Activated T-cell treated with anti-CD3 and anti-CD28 coated beads for 1 hour (primary cell): ENCODE measurements at places on chromosomes 6 and 20.

DNA sequence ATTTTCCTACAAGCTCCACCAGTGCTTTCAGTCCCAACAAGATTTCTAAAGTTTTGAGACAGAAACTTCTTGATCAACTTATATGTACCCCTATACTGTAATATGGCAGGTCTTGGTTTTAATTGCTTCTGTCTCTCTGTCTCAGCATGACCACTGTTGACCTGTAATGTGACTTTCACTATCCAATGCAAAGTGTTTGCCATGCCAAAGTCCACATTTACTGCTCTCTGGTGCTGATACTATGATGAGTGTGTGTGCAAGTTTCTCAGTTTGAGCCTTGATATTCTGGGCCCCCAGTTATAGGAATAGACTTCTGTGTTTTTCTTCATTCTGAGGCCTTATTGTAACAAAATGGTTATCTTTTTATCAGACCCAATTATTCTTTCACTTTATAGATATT lies 45.8 kb downstream of the OR2J2 start:
- no peak for DNase-seq

DNA sequence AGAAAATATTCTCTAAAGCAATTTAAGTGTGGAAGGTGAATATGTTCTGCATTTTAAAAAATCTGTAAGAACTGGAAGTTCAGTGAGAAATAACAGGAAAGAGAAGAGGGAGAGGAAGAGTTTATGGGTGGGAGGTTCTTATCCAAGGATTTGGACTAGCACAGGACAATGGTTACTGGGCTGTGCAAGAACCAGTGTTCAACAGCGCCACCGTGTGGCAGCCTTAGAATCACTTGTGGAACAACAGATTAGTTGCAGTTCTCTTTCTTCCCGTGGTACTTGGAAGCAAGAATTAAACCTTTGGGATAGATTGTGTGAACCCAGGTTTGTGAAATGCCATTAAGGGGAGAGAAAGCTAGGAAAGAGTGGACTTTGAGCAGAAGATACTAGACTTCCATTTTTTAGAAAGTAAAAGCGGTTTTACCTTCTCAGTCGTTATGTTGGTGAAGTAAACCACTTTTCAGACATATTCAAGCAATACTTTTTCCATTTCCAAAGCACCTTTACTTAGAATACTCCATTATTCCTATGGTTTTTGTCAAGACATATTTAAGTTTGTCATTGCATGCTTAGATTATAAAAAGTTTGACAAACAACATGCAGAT lies 436.7 kb downstream of the RNF144B start:
- DNase-seq = no peak

- DNase-seq = no peak
Observed at GRCh38 chr20:23125625-23126191, 39.6 kb upstream of the CD93 start.

DNA sequence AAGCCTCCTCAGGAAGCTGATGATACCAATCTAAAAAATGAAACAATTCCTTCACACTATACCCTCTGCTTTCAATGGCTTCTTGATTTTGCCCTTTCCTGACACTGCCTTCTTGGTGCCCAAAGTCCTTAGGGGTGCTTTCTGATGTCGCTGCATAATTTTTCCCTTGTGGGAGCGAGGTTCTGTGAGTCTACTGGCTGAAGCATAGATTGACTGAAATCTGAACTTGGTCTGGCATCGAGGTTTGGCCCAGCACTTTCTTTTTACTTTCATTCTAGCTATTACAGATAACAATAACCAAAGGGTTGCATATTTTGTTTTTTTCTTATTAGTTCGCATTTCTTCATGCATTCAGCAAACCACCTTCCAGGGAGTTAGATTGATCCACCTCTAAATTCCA lies 65.8 kb downstream of the E2F3 start:
- no peak for DNase-seq

DNA sequence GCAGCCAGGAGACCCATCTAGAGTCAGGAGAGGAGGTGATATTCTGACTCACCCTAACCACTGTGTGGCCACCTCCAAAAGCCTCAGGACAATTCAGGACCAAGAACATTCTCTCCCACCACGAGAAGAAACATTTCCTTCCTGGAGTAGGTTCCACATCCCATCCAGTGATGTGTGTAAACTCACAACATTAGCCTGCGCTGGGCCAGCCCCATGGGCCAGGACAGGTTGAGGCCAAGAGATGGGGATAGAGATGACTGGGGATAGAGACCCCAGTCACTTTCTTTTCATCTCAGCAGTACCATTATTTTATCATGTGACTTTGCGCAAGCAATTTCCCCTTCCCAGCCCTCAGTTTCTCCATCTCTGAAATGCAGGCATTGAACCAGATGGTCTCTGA lies 126.6 kb upstream of the PTPRT start:
- no peak for DNase-seq

- DNase-seq = no peak
Observed at GRCh38 chr6:90144928-90145555, 151.6 kb downstream of the BACH2 start.

DNA sequence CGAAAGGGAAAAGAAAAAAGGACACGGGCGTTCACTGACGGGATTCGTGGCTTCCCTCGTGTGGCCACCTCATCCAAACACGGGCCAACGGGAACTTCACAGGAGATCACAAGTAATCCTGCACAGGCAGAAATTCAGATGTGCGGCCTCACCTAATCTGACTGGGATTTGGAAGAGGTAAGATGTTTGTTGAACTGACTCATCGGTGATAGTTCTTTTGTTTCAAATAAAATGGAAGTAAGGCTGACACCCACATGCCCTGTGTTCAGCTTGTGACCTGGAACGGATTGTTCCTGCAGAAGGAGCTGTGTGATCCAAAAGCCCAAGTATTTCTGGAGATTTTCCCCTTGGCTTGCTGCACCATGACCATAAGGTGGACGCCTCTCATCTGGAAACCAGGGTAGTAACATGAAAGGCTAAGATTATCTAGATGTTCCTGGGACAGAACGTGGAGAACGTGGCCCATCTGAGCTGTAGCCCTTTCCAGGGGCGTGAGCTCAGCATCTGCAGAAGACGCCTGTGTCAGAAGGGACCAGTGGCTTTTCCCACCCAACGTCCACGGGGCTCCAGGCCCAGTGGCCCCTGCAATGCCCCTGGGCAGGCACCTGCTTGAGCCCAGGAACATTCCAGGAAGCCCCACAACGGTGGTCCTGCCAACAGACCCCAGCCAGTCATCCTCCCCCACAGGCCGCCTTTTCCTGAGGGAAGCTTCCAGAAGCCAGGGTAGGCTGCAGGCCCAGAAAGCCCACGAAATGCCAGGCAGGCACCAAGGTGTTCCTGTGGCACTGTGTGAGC lies 39.7 kb downstream of the DLL1 start:
- no peak for DNase-seq

- DNase-seq = peak; percentile 2
Observed at GRCh38 chr20:542777-543368, 717 bp downstream of the CSNK2A1 start.

GRCh38 chr20:53162251-53162835 lies 190.2 kb downstream of the TSHZ2 start:
- DNase-seq = no peak

- DNase-seq = no peak
Observed at GRCh38 chr6:104218116-104218515, 641.6 kb downstream of the HACE1 start.

- no peak for DNase-seq
Observed at GRCh38 chr6:33279971-33280511, 3.1 kb downstream of the B3GALT4 start.

DNA sequence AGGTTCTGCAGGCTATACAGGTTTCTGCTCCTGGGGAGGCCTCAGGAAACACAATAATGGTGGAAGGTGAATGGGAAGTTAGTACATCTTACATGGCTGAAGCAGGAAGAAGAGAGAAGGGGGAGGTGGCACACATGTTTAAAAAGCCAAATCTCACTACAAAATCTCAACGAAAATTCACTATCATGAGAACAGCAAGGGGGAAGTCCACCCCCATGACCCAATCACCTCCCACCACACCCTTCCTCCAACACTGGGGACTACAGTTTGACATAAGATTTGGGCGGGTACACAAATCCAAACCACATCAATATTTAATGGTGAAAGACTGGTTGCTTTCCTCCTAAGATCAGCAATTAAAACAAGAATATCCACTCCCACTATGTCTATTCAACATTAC lies 13.8 kb upstream of the POLR1H start:
- no peak for DNase-seq

GRCh38 chr6:53294611-53295010 lies 54.1 kb downstream of the ELOVL5 start:
- DNase-seq = no peak

DNA sequence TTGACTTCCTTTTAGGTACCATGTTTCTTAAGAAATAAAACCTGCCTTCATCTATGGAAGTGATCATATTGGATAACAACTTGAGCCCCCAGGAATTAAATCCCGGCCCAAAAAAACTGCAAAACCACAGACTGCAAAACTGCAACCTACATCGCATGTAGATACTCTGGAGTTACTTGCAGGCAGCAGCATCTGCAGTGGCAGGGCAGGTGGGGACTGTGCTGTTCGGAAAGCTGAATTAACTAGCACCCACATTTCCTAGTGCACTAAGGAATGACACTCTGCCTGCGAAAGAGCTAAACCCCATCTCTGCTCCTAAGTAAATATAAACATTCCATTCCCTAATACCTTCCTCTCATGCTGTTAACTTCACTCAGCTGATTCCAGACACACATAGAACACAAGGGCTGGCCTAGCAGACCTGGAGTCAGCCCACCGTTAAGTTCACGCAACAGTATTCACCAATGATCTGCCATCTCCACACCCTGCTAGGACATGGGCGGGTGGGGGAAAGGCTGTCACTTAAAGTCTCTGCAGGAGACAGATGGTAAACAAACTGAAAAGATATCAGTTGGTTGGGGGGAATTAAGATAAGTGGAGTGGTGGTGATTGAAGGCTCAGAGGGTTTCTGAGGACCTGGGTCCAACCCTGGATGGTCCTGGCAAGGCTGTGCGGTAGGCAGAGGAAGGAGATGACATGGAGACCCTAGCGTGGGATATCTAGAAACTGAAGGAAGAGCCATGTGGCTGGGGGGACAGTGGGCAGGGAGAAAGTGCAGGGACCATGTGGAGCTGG lies 128.4 kb downstream of the SYCP2 start:
- no peak for DNase-seq

GRCh38 chr6:71733970-71734899 lies 152.1 kb upstream of the RIMS1 start:
- DNase-seq = no peak

DNA sequence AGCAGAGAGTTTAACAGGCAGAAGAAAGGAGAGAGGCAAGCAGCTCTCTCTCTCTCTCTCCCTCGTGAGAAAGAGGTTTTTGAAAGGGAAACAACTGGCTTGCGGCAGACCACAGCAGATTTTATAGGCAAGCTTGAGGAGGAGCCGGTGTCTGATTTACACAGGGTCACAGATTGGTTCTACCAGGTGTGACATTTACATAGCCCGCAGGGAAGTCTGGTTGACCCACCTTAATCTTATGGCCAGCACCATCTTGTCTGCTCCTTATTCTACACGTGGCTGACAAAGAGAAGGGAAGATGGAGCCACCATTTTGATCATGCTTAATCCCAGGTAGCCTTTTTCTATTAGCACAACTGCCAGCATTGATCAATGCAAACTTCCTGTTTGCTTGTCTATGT lies 65.4 kb downstream of the OR2J2 start:
- no peak for DNase-seq

- DNase-seq = no peak
Observed at GRCh38 chr6:55450005-55450404, 122.7 kb downstream of the GFRAL start.

DNA sequence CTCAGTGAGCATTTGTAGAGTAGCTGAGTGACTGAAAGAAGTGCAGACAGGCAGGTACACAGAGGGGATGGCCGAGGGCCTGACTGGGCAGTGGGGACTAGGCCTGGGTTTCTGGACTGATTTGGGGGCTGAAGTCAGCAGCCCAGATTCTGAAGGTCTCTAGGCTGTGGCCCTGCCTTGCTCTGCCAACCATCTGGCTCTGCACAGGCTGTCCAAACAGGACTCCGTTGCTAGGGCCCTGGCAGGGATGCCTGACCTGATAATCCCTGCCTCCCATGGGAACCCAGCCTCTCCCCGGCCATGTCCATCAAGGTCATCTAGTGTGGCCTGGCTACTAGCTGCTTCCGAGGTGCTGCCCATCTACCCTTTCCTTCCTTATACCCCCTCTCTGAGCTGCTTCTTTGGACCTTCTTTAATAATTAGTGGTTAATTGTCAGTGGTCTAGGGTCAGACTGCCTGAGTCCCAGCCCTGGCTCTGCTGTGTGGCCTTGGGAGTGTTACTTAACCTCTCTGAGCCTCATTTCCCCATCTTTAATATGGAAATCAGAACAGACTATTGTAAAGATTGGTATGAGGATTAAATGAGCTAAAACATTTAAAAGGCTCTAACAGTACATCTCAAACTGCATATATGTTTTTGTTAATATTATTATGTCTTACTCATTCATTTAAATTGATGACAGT lies 137.9 kb downstream of the VEGFA start:
- no peak for DNase-seq

DNA sequence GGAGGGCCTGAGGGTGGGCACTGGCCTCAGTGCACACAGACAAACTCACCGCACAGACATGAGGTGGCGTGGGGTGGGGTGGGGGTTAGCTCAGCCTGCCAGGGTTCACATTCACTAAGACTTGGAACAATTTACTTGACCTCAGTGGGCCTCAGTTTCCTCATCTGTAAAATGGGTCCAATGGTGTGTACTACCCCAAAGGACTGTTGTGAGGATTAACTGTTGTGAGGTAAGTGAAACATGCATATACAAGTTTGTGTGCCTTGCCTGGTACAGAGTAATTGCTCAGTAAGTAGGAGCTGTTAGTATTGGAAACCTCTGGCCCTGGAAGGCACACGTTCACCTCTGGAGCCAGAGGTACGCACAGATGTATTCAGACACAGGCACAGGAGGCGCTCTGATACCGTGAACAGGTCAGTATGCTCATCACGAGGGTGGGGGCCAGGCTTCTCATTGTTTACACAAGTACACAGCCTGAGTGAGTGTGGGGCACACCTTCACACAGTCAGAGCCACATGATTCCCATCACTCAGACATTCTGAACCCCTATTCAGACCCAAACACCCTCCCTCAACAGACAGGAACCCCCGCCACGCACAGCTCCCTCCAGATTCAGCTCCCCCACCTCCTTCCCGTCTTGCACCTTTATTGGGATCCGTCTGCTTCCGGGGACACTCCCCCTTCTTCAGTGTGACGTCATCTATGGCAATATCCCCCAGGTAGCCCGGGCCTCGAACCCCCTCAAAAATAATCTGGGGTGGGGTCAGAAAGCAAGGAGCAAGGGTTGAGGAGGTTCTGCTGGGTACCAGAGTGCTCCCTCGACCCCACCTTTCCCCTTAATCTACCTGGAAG lies 59.9 kb downstream of the MDGA1 start:
- no peak for DNase-seq

- no peak for DNase-seq
Observed at GRCh38 chr20:32967961-32968457, 36.2 kb downstream of the SUN5 start.

DNA sequence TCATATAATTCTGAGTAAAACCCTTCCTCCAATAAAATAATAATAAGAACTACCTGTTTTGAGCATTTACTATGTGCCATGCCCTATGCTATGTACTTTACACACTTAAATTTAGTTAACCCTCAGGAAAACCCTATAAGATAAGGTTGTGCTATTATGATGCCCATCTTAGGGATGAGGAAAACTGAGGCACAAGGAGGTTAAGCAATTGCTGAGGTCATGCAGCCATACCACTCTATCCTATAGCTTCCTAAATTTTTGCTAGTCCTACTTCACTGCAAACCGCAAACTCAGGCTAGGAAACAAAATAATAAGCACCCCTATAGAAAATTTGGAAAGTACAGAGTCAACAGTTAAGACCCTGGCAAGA lies 38.9 kb upstream of the GFOD1 start:
- DNase-seq = no peak
